ENCODE measurements at places on chromosomes 1 and 21. TPM values are rescaled to one million over a fixed set of nuclear protein-coding genes. Genes with fewer than 3 reads are reported as not detected.

Gene CDKN2C
- total RNA-seq, result 18.5 TPM

Gene TAS1R3
- total RNA-seq, result 0.85 TPM

Gene DEPDC1
- 39.3 TPM for total RNA-seq

Gene SMYD2
- 174 TPM for total RNA-seq

Gene KLHL12
- total RNA-seq, result 26.7 TPM

Gene OR2L8
- 0.17 TPM for total RNA-seq

Gene FAM3B
- not detected for total RNA-seq

Gene CASQ2
- not detected for total RNA-seq

Gene CBS
- total RNA-seq, result 0.85 TPM

Gene ADAMTS5
- 0.34 TPM for total RNA-seq

Gene EVA1C
- total RNA-seq, result 17.9 TPM

Gene CD53
- not detected for total RNA-seq

Gene MSH4
- total RNA-seq, result 0.34 TPM

Gene SERPINC1
- total RNA-seq, result not detected

Gene IFI6
- total RNA-seq, result 57.7 TPM

Gene SLAMF9
- total RNA-seq, result not detected

Gene LHX8
- total RNA-seq, result not detected

Gene KIF2C
- total RNA-seq, result 11.7 TPM

Gene MPZ
- 1.0 TPM for total RNA-seq

Gene SLC45A1
- total RNA-seq, result 1.7 TPM

Gene TNFSF4
- total RNA-seq, result 2.7 TPM

Gene CFHR5
- not detected for total RNA-seq

Gene LCE1C
- total RNA-seq, result not detected

Gene KPRP
- total RNA-seq, result not detected
